Fibroblast of pulmonary artery (primary cell): ENCODE measurements at places on chromosomes 5 and 9.

DNA sequence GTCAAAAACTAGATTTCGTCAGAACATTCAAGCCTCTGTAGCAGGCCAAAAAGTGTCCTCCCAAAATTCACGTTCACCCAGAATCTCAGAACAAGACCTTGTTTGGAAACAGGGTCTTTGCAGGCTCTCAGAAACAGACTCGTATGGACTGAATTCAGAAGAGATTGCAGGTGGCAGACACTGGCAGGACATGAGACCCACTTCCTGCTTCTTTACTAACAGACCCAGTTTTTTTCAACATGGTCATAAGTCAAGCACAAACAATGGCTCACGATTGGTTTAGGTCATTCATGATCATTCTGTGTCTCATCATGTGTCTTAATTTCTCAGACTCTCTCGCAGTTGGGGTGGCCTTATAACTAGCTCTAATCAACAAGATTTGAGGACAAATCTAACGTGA, 5.4 kb upstream of the TENT4A start:
- no peak for DNase-seq

GRCh38 chr5:91865915-91866314, 482.8 kb upstream of the ARRDC3 start:
- no peak for DNase-seq

DNA sequence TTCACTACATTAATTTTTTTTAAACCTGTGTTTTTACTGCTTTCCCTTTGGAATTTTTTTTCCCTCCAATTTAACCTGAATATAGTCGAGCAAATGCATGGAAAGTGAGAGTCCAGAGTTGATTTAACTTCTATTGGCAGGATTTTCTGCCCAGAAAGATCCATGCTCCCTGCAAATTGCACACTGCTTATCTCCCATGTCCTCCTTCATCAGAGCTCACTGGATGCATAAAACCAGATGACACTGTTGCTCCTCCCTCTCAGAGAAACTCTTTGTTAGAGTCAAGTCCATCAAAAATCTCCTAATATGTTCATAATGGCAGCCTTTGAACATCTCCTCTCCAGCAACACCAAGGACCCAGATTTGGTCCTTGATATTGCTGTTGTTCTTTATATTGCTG, 297.0 kb upstream of the SLC24A2 start:
- DNase-seq = no peak

GRCh38 chr5:165104611-165105010, 1599.2 kb downstream of the MAT2B start:
- no peak for DNase-seq

DNA sequence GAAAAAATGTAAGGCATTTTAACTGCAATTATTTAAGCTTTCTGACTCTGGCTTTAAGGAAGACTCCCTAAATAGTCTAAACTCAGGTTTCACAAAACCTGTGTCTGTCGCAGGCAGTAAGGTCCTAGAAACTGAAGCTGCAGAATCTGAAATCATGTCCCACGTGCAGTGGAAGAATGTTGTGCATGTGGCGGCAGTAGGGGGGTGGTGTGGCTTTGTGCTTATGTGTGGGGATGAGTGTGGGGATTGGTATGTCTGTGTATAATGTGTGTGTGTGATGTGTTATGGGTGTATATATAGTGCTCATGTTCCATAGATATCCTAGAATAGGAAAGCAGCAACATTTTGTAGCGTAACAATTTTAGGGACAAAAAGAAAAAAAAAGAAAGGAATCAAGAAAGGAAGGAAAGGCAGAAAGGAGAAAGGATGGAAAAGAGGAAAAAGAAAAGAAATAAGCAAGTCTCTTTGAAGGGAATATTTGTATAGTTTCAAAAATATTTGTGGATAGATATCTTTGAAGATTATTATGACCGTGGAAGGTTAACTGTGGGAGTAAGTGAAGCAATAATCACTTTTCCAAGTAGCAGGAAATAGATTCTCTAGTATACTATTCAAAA, 6.6 kb downstream of the ANKDD1B start:
- DNase-seq = peak; percentile 56

DNA sequence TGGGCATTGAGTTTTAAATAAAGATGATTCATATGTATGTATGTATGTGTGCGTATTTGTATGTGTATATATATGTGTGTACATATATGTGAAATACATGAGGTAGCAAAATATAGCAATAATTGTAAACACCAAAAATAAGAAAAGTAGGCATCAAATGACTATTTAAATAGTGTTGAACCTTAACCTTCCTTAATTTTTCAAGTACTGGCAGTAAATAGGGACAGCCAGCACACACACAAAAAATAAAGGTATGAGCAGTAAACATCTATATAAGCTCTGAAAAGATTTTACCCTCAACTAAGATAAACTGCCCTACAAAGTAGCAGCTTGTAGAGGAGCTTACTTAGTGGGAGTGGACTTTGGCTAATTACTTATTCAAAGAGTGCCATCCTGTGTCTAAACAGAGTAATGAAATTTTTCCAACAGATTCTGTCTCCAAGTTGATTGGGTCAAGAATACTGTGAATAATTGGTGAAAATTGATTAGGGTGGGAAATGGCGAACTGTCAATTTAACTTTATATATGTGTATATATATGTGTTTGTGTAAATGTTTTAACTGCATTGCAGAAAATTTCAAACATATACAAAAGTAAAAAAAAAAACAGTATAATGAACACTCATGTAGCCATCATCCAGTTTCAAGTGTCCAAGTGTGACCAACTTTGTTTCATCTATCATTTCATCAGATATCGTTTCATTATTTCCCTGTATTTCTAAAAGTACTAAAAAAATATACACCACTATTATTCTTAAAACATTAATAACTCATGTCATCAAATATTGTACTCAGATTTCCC, 2.0 kb upstream of the ADAMTS6 start:
- peak; percentile 85 for DNase-seq
